ENCODE measurements at places on chromosomes 3 and 15.

- DNase-seq, result no peak
These were observed 339.7 kb downstream of the MECOM start for GRCh38 chr3:169323578-169324451.

DNA sequence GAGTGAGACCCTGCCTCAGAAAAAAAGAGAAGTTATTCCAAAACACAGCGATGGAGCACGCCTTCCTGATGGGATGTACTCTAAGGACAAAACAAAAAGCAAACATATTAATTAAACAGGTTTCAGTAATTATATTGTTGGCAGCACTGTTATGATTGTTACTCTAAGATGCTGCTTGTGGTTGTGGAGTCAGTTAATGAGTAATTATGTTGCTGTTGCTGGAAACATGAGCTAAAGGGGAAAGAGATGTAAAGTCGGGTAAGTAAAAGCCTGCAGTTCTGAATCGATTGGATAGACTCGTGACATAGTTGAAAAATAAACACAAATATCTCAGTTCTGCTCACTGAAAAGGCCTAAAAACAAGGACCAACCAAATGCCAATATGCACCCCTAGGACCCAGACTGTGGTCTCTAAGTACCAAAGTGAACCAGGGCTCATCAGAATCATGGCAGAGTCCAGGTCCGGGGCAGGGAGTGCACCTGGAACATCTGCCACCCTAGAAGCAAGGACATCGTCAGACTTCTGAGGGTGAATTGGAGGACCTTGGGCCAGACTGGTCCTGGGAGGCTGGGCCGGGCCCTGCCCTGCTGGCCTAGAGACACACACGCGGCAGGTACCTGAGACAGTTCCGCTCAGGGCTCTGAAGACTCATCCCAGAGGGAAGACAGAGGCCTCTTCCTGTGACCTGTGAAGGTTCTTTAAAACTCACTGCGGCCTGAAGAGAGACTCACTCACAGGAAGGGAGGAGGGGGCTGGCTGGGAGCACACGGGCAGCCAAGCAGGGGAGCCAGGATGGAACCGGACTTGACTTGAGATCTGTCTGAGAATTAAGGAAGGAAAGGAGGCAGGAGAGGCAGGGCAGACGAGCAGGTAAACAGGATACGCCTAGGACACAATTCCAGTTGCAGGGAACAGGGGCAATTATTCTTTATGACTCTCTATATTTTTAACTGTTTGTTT lies 140.5 kb downstream of the LRRK1 start:
- no peak for DNase-seq

GRCh38 chr3:169710619-169711018 lies 47.1 kb upstream of the MECOM start:
- no peak for DNase-seq

DNA sequence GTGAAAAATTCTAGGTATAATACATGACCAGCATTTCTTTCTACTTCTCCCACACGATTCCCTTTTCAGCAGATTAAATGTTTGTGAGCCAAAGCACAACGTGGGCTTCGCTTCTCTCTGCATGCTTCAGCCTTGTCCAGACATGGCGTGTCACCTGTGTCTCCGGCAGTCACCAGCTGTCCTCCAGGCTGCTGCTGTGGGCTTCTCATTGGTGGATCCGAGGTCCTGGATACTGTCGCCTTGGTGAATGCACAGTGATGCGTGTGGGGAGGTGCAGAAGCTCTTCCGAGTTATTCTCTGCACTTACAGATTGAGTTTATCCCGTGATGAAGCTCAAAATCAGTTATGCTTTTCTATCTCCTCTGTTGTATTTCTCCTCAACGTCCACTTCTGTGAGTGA lies 23.0 kb upstream of the GOLGA8J start:
- no peak for DNase-seq

GRCh38 chr3:53837331-53837730 lies 8.9 kb downstream of the CHDH start:
- no peak for DNase-seq

DNA sequence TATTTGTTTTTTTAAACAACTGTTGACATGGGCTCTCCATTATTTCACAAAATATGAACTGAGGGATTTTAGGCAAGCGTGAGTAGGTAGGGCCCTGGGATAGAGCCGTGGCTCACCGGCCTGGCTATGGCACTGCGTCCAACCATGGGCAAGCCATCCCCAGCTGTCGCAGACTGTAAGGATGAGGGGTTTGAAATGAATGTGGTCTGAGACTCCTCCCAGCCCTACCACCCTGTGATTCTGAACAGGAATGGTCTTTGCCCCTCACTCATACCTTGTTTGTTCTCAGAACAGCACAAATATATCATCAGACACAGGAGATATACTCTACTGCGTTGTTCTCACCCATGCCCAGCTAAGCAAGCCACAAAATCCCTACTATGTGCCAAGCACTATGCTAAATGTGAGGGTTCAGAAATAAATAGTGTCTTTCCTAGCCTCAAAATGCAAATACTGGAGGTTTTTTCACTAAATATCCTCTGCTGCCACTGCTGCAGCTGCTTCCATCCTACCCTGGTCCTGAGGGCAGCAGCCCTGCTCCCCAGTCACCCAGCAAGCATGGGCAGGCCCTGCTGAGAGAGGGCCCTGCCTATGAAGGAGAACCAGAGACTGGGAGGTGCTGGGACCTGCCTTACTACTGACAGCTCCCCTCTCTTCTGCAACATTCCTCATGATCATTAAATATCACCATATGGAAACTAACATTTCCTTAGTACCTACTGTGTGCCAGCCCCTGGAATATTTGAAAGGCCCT lies 102.8 kb downstream of the XXYLT1 start:
- no peak for DNase-seq

GRCh38 chr15:82831894-82832600 lies 22.6 kb downstream of the WHAMM start:
- DNase-seq, result no peak

- DNase-seq, result no peak
These were observed 415.8 kb upstream of the GOLIM4 start for GRCh38 chr3:168511428-168512014.

DNA sequence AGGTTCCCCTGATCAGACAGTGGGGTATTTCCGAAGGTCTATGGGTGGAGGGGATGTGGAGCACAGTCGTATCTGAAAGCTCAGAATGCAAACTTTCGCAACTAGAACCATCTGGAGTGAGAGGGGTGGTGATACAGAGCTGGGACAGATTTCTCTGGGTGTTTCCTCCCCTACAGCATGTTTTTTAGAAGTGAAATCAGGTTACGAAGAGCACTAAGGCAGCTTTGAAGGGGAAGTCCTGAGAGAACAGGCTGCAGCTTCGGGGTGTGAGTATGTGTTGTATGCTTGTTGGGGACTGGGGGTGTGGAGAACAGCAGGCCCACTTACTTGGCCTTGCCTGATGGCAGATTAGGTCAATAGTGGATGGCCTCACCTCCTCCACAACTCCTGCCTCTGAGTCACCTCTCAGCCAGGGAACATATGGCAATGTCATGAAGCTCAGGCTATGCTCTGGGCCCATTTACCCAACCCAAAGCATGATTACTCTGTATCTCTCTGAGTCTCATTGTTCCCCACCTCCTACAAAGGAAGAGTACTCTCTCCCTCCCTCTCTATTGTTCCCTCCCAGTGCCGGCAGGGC lies 107.2 kb upstream of the RASGRP1 start:
- DNase-seq, result no peak

DNA sequence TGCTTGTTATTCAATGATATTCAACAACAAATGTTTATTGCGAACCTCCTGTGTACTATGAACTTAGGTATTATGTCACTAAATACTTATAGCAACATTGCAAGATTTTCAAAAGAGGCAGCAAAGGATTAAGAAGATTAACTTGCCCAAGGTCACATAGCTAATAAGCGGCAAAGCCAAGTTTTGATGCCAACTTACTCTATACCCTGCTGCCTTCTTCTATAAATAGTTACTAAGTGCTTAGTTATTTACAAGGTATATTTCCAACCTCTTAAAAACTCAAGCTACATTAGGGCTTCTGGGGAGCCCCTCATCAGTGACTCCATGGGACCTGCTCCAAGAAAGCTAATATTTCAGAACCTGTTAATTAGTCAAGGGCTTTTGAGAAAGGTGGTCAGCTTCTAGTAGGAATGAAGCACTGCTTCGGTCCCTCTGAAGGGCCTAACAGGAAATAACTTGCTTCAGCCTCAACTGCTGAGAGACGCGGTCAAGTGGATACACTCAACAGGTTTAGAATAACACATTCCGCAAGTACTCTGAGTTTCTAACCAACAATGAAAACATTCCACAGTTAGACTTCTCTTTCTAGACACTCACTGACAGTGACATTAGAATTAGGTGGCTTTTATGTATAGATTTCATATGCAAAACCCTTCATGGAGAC lies 125.5 kb downstream of the DGKG start:
- no peak for DNase-seq

- no peak for DNase-seq
These were observed 20.2 kb downstream of the PAK6 start for GRCh38 chr15:40259021-40259420.

GRCh38 chr3:190003681-190004123 lies 117.0 kb downstream of the P3H2 start:
- no peak for DNase-seq

- no peak for DNase-seq
These were observed 7.7 kb upstream of the OSBPL11 start for GRCh38 chr3:125602752-125603649.

- DNase-seq, result no peak
These were observed 833.0 kb upstream of the CADM2 start for GRCh38 chr3:84125760-84126159.

DNA sequence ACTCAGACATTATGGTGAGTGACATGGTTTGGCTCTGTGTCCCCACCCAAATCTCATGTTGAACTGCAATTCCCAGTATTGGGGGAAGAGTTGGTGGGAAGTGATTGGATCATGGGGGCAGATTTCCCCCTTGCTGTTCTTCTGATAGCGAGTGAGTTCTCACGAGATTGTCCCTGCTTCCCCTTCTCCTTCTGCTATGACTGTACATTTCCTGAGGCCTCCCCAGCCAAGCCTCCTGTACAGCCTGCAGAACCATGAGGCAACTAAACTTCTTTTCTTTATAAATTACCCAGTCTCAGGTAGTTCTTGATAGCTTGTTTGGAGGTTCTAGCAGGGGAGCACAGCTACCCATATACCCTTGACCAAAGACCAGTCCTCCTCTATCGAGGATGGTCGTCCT lies 45.9 kb downstream of the ADAM10 start:
- no peak for DNase-seq

DNA sequence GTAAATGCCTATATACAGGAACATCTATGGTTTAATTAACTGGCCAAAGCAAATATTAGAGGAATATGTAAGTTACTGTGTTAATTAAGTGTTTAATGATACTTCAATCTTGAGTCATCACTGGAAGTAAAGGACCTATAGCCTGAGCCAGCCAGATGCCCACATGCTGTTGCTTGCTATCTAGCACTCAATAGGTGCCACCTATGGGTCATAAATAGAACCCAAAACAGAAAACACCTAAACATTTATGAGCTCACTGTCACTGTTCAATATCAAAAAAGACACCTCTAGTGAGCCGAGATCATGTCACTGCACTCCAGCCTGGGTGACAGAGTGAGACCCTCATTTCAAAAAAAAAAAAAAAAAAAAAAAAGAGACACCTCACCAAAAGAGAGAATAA lies 48.4 kb upstream of the IP6K2 start:
- no peak for DNase-seq

All from stimulated activated CD4-positive, alpha-beta T cell treated with anti-CD3 and anti-CD28 coated beads, TNF-alpha, amount 100 ng/mL, for 1 hour (primary cell).